ENCODE measurements at places on chromosomes 2 and 18. TPM values are rescaled to one million over a fixed set of nuclear protein-coding genes. Genes with fewer than 3 reads are reported as not detected.

Gene DTNB
- 5.9 TPM for total RNA-seq

Gene WIPF1
- total RNA-seq = 15.2 TPM

- no peak for DNase-seq
These were observed 63.8 kb downstream of the ZNF236 start for GRCh38 chr18:76886112-76886511.

GRCh38 chr18:76351961-76352581, 143.0 kb downstream of the ZNF516 start:
- peak; percentile 52 for DNase-seq

DNA sequence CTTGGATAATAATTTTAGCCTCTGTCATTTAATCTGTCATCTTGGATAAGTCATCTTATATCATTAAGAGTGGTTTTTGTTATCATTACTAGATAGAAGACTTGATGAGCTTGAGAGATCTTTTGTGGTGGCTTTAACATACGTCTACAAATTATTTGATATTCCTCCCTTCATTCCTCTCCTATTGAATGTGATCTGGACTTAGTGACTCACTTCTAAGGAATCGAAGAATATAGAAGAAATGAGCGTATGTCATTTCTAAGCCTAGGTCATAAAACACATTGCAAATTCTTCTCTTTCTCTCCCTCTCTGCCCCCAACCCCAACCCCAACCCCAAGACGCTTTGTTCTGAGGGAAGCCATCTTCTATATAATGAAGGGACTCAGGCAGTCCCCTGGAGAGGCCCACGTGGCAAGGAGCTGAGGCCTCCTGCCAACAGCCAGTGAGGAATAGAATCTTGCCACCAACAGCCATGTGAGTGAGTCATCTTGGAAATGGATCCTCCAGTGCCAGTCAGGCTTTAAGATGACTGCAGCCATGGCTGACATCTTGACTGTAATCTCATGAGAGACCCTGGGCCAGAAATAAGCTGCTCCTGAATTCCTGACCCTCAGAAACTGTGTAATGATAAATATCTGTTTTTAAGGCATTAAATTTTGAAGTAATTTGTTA, 221.6 kb upstream of the SP5 start:
- DNase-seq = no peak

- DNase-seq = no peak
These were observed 158.2 kb downstream of the STK39 start for GRCh38 chr2:168089200-168089599.

GRCh38 chr2:204205082-204205481, 268.5 kb downstream of the ICOS start:
- no peak for DNase-seq

DNA sequence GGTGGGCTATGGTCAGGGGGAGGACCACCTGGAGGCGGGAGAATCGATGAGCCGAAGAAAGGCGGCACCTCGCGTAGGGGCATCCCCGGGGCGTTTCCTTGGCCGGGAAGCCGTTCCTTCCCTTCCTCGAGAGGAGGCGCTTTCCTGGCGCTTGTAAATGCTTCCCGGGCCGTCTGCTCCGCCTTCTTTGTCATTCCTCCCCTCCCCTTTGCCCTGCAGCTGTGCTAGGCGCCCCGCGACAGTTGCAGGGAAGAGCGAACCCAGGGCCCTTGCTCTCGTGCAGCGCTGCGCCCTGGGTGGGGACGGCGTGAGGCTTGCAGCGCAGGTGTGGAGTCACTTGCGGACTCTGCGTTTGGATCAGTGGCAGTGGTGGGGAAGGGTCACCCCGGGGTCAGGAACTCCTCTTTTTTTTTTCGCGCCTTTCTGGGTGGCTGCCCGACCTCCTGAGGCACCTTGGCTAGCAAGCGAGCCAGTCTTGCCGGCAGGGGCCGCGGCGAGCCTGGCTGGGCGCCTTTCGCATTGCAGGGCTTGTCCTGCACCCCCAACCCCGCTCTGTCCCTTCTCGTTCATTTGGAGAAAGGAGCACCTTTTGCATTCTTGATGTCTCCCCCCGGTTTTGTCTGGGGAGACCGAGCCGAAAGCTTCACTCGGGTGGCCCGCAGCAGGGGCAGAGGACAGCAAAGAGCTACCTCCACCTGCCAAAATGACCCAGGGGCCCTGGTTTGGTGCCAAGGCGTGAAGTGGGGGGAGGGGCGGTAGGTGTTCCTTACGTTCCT, 858 bp downstream of the KCNS3 start:
- peak; percentile 77 for DNase-seq

Gene GALM
- total RNA-seq = 16.9 TPM

Gene SLC4A3
- 456 TPM for total RNA-seq

All from left ventricle myocardium superior (tissue), 1 donor.